ENCODE measurements at places on chromosomes 7 and 10.

- H3K27me3 ChIP-seq: peaks cover 3% of the 10 kb centered on the region
- DNase-seq: no peak
- peaks cover 28% of the 10 kb centered on the region for H3K4me1 ChIP-seq
- peak overlapping the region; percentile 86 for H3K27ac ChIP-seq
- H3K36me3 ChIP-seq: peaks cover 2% of the 10 kb centered on the region
- H3K4me3 ChIP-seq: peak overlapping the region; percentile 70
Observed at GRCh38 chr7:139830292-139830691, 1.2 kb downstream of the TBXAS1 start.

- peaks cover 2% of the 10 kb centered on the region for H3K4me1 ChIP-seq
- no peak for DNase-seq
- no peaks in the 10 kb centered on the region for H3K36me3 ChIP-seq
- no peak overlapping the region for H3K4me3 ChIP-seq
- no peaks in the 10 kb centered on the region for H3K27me3 ChIP-seq
Observed at GRCh38 chr7:36048141-36048901, 104.7 kb upstream of the EEPD1 start.

DNA sequence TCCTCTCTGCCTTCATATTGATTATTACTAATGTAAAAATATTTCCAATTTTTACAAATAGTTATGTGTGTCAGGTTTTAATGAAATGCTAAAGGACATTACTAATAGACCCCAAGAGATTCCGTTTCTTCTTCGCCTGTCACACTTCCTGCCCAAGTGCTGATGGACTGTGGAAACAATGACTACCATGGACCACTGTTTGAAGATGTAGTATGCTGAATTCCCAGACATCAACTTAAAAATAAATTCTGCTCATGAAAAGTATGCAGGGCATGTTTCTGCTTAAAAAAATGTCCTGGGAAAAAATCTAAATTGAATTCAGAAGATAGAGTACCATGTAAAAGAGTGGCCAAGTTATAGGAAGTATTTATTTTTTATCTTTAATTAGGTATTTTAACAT lies 52.1 kb downstream of the ST7 start:
- peaks cover 48% of the 10 kb centered on the region for H3K4me1 ChIP-seq
- no peak for DNase-seq
- no peak overlapping the region for H3K4me3 ChIP-seq
- no peaks in the 10 kb centered on the region for H3K36me3 ChIP-seq
- no peak overlapping the region for H3K27ac ChIP-seq
- H3K27me3 ChIP-seq: no peaks in the 10 kb centered on the region

DNA sequence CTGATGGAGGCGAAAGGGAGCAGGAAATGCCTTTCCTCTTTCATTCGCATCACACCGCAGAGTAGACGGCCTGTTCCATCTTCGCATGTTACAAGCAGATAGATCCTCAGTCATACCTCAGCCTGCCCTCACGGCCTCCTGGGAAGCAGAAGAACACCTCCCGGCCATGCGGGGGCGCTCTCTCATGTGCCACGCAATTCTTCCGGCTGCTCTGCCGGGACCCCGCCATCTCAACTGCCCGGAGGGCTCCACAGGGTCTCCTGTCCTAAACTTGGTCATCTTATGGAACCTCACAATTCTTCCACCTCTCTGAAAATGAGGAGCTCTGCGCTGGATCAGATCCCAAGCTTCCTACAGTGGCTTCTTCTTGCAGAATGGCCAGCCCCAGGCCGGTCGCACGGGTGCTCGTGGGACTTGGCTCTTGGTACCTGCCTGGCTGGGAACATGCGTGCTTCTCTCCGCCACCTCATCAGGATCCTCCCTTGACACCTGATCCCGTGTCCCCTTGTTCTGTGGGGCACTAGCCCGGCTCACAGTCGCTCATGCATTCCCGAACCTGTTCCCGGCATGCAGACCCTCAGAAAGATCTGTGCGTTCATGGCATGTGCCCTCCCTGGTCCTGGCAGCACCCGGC lies 262.8 kb upstream of the SHH start:
- H3K4me3 ChIP-seq: no peak overlapping the region
- no peaks in the 10 kb centered on the region for H3K4me1 ChIP-seq
- no peak overlapping the region for H3K27ac ChIP-seq
- H3K36me3 ChIP-seq: no peaks in the 10 kb centered on the region

DNA sequence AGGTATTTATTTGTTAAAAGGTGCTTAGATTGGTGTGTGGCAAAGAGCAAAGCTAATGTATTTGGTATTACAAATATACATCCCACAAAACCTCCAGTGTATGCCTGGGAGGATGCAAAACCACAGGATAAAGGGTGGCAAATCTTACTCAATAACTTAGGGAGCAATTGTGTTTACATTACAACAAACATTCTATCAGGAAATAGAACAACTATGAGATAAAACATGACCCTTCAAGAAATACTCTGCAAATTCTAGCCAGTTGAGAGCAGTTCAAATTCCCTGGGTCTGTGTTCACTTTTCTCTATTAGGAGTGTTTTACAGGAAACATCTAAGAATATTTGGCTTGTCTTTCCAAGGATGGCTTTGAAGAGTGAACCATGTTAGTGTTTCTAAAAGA lies 64.9 kb downstream of the CUL1 start:
- H3K4me3 ChIP-seq: no peak overlapping the region
- DNase-seq: no peak
- H3K36me3 ChIP-seq: peaks cover 86% of the 10 kb centered on the region
- H3K27ac ChIP-seq: no peak overlapping the region

DNA sequence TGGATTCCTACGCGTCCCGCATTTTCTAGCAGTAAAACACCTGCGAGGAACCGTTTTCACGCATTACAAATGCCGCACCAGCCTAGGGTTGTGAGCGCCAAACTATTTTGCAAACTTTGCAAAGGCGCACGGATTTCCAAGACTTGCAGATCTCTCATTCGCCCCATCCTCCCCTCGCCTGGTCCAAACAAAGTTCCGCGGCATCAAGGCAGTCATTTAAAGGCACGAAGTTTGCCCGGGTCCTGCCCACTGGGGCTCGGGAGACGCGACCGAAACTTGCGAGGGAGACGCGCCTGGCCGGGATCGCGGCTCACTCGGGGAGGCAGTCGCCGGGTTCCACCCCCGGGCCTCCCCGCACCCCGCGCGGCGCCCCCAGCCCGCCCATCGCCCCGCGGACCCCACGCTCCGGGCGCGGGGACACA lies 613 bp downstream of the USP6NL start:
- H3K27me3 ChIP-seq: peaks cover 13% of the 10 kb centered on the region
- H3K27ac ChIP-seq: peak overlapping the region; percentile 86
- DNase-seq: peak; percentile 60
- H3K36me3 ChIP-seq: no peaks in the 10 kb centered on the region
- H3K4me1 ChIP-seq: peaks cover 46% of the 10 kb centered on the region

DNA sequence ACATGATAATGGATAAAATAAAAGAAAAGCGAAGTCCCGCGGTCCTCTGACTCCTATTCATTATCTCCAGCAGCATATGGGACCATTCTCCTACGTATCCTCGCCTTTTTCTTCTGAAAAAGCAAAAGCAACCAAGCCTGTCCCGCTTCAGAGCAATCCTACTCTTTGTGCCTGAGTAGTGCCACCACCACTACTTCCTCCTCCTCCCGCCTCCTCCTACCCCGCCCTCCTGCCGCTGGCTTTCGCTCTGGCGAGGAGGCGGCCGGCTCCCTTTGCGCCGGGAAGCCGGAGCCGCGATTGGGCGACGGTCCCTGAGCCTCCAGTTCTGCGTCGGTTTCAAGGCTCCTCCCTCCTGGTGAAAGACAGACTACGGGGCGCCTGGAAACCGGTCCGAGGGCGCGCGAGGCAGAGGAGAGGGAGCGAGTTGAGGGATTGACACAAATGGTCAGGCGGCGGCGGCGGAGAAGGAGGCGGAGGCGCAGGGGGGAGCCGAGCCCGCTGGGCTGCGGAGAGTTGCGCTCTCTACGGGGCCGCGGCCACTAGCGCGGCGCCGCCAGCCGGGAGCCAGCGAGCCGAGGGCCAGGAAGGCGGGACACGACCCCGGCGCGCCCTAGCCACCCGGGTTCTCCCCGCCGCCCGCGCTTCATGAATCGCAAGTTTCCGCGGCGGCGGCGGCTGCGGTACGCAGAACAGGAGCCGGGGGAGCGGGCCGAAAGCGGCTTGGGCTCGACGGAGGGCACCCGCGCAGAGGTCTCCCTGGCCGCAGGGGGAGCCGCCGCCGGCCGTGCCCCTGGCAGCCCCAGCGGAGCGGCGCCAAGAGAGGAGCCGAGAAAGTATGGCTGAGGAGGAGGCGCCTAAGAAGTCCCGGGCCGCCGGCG lies at the start of gene FZD1:
TSS of gene FZD1 (plus strand) at position 388 of the 878 bp plus-strand sequence. CDS start at position 836, 448 bp downstream.
- DNase-seq: peak; percentile 72
- H3K4me3 ChIP-seq: peak within 1 kb of the TSS; percentile 76
- H3K27ac ChIP-seq: no peak within 1 kb of the TSS
- H3K36me3 ChIP-seq: no peaks in the 10 kb centered on the region

GRCh38 chr7:148611692-148612091 lies 21.1 kb downstream of the C7orf33 start:
- no peak overlapping the region for H3K4me3 ChIP-seq
- DNase-seq: no peak
- no peak overlapping the region for H3K27ac ChIP-seq
- H3K4me1 ChIP-seq: peaks cover 9% of the 10 kb centered on the region
- H3K36me3 ChIP-seq: no peaks in the 10 kb centered on the region

GRCh38 chr10:122877264-122877663 lies 2.1 kb downstream of the FAM24B start:
- H3K4me3 ChIP-seq: peak overlapping the region; percentile 92
- DNase-seq: no peak
- H3K27ac ChIP-seq: peak overlapping the region; percentile 62
- no peaks in the 10 kb centered on the region for H3K27me3 ChIP-seq
- peaks cover 70% of the 10 kb centered on the region for H3K4me1 ChIP-seq

DNA sequence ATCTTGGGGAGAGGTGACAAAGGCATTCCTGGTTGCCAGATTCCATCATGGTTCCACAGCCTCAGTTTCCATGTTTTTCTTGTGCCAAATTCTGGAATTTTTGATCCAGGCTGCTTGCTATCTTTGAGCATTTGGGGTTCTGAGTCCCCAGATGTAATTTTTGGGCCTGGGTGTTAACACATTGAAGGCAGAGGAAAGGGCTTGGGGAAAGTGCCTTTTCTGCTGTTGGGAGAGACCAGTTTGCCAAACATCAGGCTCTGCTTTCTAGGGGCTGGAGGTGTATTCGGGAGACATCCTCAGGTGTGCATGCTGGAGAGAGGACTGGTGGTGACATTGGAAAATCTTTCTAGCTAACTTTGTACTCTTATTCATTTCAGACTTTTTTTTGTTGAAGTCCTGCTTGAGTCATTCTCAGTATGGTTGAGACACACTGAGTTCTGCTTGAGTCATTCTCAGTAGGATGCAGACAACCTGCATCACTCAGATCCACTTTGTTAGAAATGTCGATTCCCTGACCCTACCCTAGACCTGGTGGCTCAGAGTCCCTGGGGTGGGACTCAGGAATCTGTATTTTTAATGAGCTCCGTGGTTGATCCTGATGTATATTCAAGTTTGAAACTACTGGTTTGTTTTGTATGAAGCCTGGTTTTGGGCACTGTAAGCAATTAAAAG lies 101.0 kb downstream of the LRMDA start:
- H3K4me3 ChIP-seq: no peak overlapping the region
- H3K4me1 ChIP-seq: peaks cover 1% of the 10 kb centered on the region
- no peaks in the 10 kb centered on the region for H3K36me3 ChIP-seq
- no peak overlapping the region for H3K27ac ChIP-seq
- DNase-seq: no peak
- H3K27me3 ChIP-seq: peaks cover 8% of the 10 kb centered on the region

GRCh38 chr7:3453398-3453797 lies 152.3 kb downstream of the SDK1 start:
- no peaks in the 10 kb centered on the region for H3K36me3 ChIP-seq
- H3K4me1 ChIP-seq: peaks cover 3% of the 10 kb centered on the region
- no peaks in the 10 kb centered on the region for H3K27me3 ChIP-seq
- H3K4me3 ChIP-seq: no peak overlapping the region

DNA sequence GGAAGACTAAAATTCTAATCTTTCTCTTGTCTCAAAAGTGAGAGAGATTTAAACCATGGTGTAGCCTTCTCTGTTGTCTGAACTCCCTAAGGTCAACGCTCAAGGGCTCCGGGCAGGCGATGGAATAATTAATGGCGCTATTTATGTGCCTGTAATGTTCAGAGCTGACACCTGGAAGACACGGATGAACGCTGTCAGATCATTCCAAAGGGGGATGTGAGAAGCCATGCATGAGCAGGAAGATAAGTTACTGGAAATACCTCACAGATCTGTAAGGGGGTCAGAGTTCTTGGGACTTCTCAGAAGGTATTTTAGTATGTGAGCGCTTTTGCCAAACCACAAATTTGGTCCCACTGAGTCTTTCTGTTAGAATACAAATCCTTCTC lies 73.3 kb upstream of the MTPN start:
- H3K4me3 ChIP-seq: no peak overlapping the region
- H3K36me3 ChIP-seq: peaks cover 2% of the 10 kb centered on the region
- H3K27me3 ChIP-seq: no peaks in the 10 kb centered on the region
- no peak overlapping the region for H3K27ac ChIP-seq

DNA sequence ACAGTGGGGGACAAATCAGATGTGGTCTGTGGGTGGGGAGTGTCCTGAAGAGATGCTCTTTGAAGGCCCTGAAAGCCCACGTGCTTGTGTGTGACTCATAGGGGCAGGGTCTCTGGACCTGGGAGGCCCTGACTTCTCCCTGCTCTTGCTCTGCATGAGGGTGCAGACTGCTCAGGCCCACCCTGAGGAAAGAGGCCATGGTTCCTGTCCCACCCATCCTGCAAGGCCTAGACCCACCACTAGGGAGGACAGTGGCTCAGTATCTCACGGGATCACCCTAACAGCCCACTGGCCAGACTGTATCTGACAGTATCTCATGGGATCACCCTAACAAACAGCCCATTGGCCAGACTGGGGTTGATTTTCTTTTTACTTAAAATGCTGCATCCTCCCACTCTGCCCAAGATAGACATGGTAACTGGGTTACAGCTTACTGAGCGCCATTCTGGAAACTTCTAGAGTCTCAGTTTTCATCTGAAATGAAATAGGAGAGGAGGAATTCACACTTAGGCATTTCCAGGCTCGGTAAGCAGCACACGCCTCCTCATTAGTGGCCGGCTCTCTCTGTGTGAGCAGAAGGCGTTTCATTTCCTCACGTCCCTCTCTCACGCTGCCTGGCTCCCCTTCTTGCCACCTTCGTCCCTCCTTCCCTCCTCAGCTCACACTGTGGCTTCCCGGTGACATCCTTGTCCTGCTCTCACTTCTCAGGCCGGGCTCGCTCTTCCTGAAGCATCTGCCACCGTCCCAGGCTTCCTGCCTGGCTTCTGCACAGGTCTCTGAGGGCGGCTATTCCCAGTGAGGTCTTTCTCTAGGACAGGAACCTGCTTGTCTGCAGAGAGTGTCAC lies 242.6 kb downstream of the GLRX3 start:
- H3K4me1 ChIP-seq: no peaks in the 10 kb centered on the region
- H3K27ac ChIP-seq: no peak overlapping the region
- H3K4me3 ChIP-seq: no peak overlapping the region
- H3K27me3 ChIP-seq: peaks cover 2% of the 10 kb centered on the region
- no peak for DNase-seq
- H3K36me3 ChIP-seq: no peaks in the 10 kb centered on the region

- H3K4me1 ChIP-seq: no peaks in the 10 kb centered on the region
- peaks cover 45% of the 10 kb centered on the region for H3K27me3 ChIP-seq
- no peak overlapping the region for H3K27ac ChIP-seq
- no peak for DNase-seq
- H3K36me3 ChIP-seq: no peaks in the 10 kb centered on the region
Observed at GRCh38 chr7:27442455-27442854, 199.9 kb downstream of the EVX1 start.

- no peak for DNase-seq
- H3K27ac ChIP-seq: no peak overlapping the region
- H3K36me3 ChIP-seq: no peaks in the 10 kb centered on the region
- no peaks in the 10 kb centered on the region for H3K4me1 ChIP-seq
- H3K27me3 ChIP-seq: peaks cover 8% of the 10 kb centered on the region
Observed at GRCh38 chr10:125236091-125236490, 75.7 kb upstream of the CTBP2 start.

GRCh38 chr7:29328045-29328444 lies 133.5 kb downstream of the CHN2 start:
- no peak for DNase-seq
- no peak overlapping the region for H3K27ac ChIP-seq
- H3K4me3 ChIP-seq: no peak overlapping the region
- H3K4me1 ChIP-seq: peaks cover 18% of the 10 kb centered on the region
- no peaks in the 10 kb centered on the region for H3K36me3 ChIP-seq
- no peaks in the 10 kb centered on the region for H3K27me3 ChIP-seq
